Left ventricle myocardium inferior (tissue), 1 donor: ENCODE measurements at places on chromosomes 13 and 19.

- DNase-seq: no peak
Measured at GRCh38 chr19:1122972-1123363, 19.2 kb downstream of the GPX4 start.

GRCh38 chr19:47315125-47315821, 5.6 kb downstream of the C5AR1 start:
- peak; percentile 40 for DNase-seq

GRCh38 chr13:98559169-98559568, 17.7 kb downstream of the STK24 start:
- no peak for DNase-seq

DNA sequence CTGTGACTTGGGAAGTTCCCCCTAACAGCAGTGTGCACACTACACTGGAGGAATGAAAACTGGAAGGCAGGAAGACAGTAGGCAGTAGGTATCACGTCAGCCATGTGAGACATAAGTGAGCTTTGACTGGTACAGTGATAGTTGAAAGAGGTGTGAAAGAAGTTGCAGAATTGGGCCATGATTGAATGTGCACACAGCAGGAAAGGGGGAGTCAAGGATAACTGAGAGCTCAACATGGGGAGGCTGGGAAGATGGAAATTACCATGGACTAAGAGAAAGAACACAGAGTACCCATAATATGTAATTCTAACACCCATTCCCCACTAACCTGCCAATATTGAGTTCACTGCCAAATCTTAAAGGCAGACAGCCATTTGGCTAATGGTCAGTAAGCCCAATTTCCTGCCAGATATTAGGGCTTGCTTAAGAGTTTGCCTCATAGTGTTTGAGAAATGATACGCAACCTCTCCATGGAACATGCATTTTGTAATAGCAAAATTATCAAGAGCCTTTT, 321.7 kb downstream of the DCT start:
- DNase-seq: no peak

DNA sequence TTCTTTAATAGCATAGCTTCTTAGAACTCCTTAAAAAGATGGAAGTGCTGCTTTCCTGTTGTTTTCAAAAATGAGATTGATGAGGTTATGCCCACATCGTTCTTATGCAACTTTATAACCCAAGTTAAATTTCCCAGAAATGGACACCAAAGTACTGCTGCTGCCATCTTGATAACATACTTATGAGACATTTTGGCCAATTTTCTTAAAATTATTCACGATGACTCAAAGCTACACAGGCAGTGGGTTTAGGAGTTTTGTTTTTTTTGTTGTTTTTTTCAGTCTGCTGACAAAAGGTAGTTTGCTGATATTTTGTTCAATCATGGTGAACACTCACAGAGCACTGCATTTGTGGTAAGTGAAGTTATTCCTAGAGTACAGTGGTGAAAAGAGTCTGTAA, 54.9 kb upstream of the RFC3 start:
- DNase-seq: no peak

DNA sequence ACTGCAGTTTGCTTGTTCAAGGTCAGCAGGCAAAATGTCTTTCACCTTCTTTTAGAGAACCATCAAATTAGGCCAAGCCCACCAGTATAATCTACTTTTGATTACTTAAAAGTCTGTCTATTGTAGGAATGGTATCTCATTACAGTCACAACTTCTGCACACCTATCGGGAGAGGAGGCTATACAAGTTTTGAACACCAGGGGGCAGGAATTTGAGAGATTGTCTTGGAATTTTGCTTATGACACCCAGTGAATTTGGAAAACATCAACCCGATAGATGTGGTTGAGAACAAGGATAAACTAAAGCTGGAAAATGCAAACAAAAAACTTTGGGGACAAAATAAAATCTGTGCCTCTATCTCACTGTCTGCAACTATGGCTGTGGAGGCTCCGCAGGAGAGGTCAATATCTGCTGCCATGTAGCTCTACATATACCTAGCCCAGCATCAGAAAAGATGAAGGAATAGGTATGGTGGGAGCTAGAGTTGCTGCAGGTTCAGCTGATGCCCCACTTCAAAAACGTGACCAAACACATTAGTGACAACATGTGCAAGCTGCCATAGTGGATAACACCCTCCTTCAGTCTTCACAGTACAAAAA, 1299.2 kb upstream of the SPRY2 start:
- no peak for DNase-seq

DNA sequence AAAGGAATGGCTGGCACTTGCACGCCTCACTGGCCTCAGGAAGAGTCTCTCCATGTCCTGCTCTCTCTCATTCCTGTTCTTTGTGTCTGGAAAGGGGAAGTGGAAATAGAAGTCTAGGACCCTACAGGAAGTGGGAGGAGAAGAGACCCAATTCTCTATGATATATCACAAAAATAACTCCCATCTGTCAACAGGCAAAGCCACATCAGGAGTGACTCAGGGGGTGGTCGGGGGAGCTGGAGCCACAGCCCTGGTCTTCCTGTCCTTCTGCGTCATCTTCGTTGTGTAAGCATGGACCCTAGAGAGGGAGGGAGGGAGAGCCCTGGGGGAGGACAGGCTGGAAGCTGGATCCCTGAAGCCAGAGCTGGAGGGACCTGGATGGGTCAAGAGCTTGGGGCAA, 3.0 kb downstream of the SIGLEC9 start:
- DNase-seq: no peak

GRCh38 chr19:43534816-43535761, 2.1 kb downstream of the ZNF575 start:
- DNase-seq: peak; percentile 70

GRCh38 chr13:100636441-100636840, 38.2 kb downstream of the TMTC4 start:
- no peak for DNase-seq

GRCh38 chr13:66803808-66804456, 426.2 kb downstream of the PCDH9 start:
- DNase-seq: no peak

DNA sequence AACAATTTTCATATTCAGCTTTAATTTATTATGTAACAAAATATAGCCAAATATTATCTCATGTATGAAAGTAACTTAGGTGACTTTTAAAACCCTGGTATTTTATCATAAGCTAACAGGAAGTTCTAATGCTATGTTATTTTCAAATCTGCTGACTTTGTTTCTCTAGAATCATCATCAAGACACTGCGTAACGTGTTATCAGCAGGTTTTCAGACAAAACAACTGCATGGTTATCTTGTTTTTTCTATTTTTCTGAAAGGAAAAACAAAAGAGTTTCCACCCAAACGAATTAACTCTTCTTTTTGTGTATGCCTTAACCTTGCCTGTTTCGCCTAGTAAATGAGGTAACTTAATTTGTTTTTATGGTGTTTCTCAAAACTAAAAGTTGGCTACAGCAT, 156.3 kb downstream of the TBC1D4 start:
- no peak for DNase-seq

GRCh38 chr19:52889931-52890330, 7.5 kb downstream of the ZNF320 start:
- DNase-seq: no peak

DNA sequence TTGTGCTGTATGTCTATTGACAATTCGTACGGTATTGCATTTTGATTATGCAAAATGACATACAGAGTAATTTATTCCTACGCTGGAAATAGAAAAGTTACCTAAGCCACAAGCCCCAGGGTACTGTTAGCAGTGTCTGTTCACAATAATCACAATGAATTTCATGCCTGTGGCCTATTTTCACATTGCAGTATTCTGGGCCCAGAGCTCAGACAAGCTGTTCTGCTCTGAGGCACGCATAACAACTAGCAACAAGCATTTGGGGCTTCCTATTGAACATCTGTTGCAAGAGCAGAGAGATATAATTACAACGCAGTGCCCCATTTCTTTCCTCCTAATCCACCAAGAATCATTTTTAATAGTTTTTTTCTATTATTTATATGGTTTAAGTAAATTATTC, 158.9 kb upstream of the SGCG start:
- no peak for DNase-seq

DNA sequence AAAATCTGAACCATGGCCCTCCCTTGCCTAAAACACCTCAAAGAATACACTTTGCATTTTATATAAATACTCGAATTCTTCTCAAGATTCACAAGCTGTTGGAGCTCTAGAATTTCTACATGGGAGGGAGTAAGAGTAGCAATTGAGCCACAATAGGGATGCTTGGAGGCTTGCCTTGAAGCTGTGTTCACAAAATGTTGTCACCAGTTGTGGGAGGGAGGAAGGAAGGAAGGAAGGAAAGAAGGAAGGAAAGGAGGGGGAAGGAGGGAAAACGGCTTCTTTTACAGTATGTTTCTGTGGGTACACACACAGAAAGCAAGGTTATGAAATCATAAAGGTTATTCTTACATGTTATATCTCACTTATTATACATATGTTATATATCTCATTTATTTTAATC, 128.6 kb upstream of the PEG3 start:
- DNase-seq: no peak

- DNase-seq: no peak
Measured at GRCh38 chr13:101474419-101474957, 22.0 kb downstream of the ITGBL1 start.

DNA sequence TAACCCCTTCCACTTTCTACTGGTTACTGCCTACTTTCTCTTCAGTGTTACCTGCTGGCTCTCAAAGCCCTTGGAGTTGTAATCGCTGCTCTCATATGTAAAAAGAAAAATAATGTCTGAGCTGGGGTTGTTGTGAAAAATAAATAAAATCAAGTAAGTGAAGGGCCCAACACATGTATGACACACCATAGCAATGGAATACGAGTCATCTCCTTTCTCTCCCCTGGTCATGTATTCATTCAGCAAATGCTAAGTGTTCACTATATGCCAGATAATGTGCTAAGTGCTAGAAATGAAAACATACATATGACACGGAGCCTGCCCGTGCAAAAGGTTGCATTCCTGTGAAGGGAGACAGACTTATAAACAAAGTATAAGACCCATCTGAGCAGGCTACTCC, 535.0 kb downstream of the RFC3 start:
- DNase-seq: no peak

GRCh38 chr13:60158321-60158801, 5.4 kb downstream of the DIAPH3 start:
- DNase-seq: no peak

GRCh38 chr13:47890146-47890814, 110.8 kb downstream of the SUCLA2 start:
- no peak for DNase-seq

- DNase-seq: no peak
Measured at GRCh38 chr13:109154966-109155761, 525.8 kb downstream of the MYO16 start.

DNA sequence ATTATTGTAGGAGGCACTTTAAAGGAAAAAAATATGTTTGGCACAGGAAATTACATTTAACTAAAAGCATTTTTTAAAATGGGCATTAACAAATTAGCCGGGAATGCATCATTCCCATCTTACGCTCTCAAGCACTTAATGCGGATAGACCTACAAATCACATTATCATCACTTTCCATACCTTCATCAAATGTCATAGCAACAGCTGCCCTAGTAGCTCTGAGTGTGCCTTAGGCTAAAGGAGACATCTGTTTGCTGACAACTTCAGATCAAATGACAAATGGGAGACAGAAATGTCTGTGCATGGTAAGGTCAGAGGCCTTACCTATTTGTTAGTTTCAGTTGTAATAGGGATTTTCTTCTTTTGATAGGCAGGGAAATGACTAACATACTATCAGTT, 773.2 kb upstream of the SLC10A2 start:
- no peak for DNase-seq

- DNase-seq: no peak
Measured at GRCh38 chr13:97506511-97506910, 72.5 kb downstream of the RAP2A start.

GRCh38 chr19:48394331-48395169, 1.1 kb downstream of the GRIN2D start:
- DNase-seq: no peak

GRCh38 chr13:52808842-52809219, 39.6 kb downstream of the PCDH8 start:
- DNase-seq: no peak

- no peak for DNase-seq
Measured at GRCh38 chr13:112974671-112975070, 5.7 kb downstream of the MCF2L start.

DNA sequence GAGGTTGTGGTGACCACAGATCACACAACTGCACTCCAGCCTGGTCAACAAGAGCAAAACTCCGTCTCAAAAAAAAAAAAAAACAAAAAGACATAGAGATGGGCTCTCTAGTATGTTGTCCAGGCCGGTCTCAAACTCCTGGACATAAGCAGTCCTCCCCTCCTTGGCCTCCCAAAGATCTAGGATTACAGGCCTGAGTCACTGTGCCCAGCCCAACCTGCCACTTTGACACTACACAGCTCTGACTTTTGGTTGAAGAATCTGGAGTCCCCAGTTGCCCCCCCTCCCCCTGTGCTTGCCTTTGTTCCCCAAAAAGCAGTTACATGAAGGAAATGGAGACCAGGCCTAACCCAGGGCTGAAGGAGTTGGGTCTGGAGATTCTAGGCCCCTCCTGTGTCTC, 12.9 kb downstream of the CARM1 start:
- no peak for DNase-seq

GRCh38 chr13:76638181-76638580, 248.0 kb downstream of the KCTD12 start:
- DNase-seq: no peak
